ENCODE measurements at places on chromosomes 12 and 14.

DNA sequence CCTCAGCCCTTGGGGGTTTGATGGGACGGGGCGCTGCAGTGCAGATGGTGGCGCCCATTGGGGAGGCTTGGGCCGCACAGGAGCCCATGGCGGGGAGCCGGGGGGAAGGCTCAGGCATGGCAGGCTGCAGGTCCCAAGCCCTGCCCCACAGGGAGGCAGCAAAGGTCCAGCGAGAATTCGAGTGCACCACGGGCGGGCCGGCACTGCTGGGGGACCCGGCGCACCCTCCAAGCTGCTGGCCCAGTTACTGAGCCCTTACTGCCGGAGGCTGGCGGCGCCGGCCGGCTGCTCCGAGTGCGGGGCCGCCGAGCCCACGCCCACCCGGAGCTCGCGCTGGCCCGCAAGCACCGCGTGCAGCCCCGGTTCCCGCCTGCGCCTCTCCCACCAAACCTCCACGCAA, 34.1 kb upstream of the NUBPL start:
- no peak for DNase-seq

DNA sequence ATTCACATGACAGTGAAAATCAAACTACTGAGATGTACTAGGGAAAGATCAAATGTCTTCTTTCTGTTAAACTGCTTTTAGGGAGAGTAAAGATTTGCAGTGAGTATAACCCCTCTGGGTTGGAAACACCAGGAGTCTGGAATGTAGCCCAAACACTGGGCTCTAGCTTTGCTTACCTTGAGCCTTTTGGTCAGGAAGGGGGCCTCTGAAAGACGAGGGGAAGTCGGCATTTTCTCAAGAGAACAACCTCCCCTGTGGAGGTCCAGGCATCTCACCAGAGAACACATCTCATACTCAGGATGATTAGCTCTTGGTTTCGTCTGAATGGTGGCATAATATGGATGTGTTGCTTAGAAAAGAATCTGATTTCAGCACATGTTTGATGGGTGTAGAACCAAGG, 169.0 kb downstream of the ZFP36L1 start:
- no peak for DNase-seq

DNA sequence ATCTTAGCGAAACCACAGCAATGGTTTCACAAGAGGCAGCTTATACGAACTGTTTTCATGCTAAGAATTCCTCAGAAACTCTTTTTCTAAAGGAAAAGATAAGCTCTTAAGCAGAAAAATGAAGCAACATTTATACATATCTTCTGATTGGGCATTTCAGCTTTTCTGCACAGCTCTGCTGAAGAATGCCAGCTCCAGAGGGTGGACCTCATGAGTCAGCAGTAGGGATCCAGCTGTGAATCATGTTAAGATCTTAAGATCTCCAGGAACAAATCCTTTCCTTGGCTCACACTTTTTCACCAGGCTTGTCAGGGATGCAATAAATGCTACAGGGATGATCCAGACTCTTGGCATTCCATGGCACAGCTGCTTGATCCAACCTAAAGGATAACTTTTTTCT, 477.1 kb upstream of the CCDC196 start:
- no peak for DNase-seq

GRCh38 chr14:60707858-60708257, 16.3 kb downstream of the SIX4 start:
- DNase-seq = no peak

GRCh38 chr14:47961634-47962033, 286.2 kb upstream of the MDGA2 start:
- no peak for DNase-seq
